ENCODE measurements at places on chromosomes 5 and 9.

- DNase-seq = no peak
Observed at GRCh38 chr9:72203205-72203803, 54.1 kb downstream of the GDA start.

GRCh38 chr5:77294185-77294584 lies 83.7 kb downstream of the PDE8B start:
- DNase-seq = no peak

GRCh38 chr5:170892196-170892595 lies 30.4 kb downstream of the RANBP17 start:
- DNase-seq = no peak

GRCh38 chr5:103512500-103512899 lies 50.1 kb downstream of the NUDT12 start:
- no peak for DNase-seq

GRCh38 chr9:76302947-76303550 lies 91.2 kb downstream of the RFK start:
- peak; percentile 5 for DNase-seq

DNA sequence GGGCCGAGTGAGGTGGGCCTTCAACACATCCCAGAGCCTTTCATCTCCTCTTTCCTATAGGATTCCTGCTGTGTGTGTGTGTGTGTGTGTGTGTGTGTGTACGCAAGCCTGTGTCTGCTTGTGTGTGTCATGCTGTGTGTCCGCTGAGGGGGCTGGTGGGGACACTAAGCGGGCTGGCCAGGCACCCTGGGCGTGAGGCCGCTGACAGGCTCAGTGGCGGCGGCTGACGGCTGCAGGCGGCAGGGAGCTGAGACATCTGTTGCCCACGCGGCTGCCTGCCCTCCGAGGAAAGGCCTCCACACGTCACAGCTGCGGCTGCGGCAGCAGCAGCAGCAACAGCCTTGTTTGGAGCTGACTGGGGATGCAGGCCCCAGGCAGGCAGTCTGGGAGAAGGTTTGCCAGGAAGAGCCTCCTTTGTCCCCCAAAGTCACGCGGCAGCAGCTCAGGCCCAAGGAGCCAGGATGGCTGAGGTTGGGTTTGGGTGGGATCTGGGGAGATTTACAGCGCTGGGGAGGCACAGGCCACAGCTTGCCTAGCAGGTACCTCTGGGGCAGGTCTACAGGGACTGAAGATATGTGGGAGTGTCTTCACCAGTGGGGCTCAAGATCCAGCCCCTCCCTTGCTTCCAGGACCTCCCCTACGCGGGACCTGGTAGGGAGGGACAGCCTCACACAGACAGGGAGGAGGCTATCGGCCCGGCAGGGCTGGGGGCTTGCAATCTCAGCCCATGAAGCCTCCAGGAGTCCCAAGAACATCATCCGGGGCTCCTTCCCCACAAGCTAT lies 1.8 kb downstream of the PDLIM4 start:
- DNase-seq = no peak

- no peak for DNase-seq
Observed at GRCh38 chr5:73126957-73127356, 6.6 kb downstream of the TMEM171 start.

DNA sequence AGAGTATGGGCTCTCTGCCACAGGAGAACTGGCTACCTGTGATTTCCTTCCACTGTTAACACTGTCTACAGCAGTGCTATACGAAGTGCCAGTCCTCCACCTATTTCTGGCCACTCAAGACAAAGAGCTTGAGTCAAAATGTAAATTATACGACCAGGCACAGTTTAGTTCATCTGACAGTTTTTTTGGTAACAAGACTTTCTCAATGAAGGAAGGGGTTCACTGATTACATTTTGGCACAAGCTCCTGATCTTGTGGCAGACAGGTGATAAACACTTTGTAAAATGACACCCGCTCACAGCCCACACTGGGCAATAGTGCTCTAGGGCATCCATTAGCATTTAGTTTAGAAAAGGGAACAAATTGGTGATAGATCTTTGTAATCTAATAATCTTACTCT lies 8.6 kb downstream of the RBM22 start:
- DNase-seq = no peak

DNA sequence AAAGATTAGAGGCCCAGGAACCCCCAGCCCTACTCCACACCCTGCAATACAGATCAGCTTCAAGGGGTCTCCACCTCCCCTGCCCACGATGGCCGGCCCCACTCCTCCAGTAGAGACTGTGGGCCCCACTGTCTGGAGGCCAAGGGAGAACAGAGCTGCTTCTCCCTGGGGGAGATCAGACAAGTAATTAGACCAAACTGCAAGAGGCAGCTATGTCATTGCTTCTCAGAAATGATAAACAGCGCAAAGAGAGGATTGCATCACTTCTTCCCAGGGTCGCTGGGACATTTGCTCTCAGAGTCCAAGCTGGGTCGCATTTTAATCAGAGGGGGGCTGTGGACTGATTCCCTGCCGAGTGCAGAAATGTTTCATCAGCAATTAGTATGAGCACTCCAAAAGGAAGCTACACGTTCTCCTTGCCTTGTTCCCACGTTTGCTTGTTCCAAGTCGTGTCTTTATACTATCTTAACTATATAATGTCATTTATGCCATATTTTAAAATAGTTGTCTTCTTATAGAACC lies 59.9 kb downstream of the ROPN1L start:
- no peak for DNase-seq

GRCh38 chr9:125258160-125258785 lies 3.4 kb upstream of the GAPVD1 start:
- DNase-seq = no peak

GRCh38 chr5:149285153-149285552 lies 13.5 kb downstream of the AFAP1L1 start:
- DNase-seq = no peak

- DNase-seq = no peak
Observed at GRCh38 chr9:24041160-24041690, 215.2 kb upstream of the ELAVL2 start.

DNA sequence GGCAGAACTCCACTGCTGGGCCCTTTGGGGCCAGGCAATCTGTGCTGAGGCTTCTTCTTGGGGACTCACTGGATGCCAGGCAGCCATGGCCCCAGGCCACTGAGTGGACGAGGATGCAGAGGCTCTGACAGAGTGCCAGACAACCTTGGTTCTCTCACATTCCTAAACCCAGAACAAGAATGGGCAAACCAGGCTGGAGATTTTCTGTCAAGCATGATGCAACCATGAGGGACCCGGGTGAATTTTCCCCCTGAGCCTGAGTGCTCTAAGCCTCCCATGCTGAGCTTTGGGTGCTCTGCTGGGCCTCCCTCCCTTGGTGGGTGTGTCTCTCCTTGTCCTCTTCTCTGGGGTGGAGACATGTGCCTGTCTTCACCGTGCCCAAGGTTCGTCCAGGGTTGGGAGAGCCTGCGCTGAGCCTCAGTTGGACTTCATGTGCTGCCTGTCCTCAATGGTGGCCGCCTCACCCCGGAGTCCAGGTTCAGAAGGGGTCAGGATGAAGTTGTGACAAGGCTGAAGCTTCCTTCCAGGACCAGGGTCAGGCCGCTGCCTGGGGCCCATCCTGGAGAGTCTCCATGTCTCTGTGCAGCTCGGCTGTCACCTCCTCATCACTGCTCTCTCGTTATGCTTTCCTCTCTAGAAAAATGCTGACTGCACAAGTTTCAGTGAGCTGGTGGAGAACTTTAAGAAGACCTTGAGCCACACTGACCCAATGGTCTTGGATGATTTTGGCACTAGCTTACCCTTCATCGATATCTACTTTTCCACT lies 24.1 kb downstream of the PITX1 start:
- DNase-seq = no peak

GRCh38 chr5:96197347-96197746 lies 235.7 kb upstream of the ELL2 start:
- no peak for DNase-seq

- DNase-seq = no peak
Observed at GRCh38 chr9:125548141-125548540, 158.9 kb downstream of the MAPKAP1 start.

- no peak for DNase-seq
Observed at GRCh38 chr5:66912787-66913186, 283.8 kb downstream of the CD180 start.

DNA sequence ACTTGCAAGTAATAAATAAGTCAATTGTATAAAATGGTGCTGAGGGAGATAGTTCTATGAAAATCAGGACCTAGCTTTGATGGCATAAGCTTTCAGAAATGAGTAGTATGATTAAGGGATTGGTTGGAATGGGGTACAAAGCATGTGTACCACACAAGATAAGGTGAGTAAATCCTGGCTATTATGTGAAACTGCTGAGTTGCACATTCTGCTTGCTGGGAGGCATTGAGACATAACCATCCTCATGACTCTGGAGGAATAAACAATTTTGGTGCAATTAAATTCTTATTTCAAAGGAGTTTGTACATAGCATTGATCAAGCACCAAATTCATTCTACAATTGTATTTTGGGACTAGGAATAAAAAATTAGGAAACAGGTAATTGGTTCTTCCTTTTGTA lies 755.2 kb upstream of the ACO1 start:
- DNase-seq = no peak

GRCh38 chr5:127041571-127041970 lies 11.2 kb upstream of the MARCHF3 start:
- no peak for DNase-seq

DNA sequence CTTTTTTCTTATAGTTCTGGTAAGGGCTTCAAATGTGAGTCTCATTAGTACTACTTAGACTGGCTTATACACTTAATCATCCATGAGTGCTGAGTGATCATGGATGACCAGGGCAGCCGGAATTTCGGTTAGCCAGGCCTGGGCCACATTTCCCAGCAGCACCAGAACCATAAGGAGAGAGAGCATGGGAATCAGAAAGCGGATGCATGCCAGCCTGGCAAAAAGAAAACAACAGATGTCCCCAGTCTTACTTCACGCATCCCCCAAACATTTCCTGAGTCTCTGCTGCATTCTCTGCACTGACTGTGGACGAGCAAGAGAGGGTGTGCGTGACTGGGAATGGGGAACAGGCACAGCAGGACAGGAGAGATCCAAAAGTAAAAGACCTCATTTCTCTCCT lies 371.1 kb upstream of the ZNF608 start:
- DNase-seq = no peak

- DNase-seq = no peak
Observed at GRCh38 chr5:123454259-123454911, 31.2 kb upstream of the CEP120 start.

GRCh38 chr9:101274971-101275768 lies 109.6 kb downstream of the BAAT start:
- no peak for DNase-seq

- no peak for DNase-seq
Observed at GRCh38 chr9:111431684-111432083, 52.5 kb downstream of the ECPAS start.

DNA sequence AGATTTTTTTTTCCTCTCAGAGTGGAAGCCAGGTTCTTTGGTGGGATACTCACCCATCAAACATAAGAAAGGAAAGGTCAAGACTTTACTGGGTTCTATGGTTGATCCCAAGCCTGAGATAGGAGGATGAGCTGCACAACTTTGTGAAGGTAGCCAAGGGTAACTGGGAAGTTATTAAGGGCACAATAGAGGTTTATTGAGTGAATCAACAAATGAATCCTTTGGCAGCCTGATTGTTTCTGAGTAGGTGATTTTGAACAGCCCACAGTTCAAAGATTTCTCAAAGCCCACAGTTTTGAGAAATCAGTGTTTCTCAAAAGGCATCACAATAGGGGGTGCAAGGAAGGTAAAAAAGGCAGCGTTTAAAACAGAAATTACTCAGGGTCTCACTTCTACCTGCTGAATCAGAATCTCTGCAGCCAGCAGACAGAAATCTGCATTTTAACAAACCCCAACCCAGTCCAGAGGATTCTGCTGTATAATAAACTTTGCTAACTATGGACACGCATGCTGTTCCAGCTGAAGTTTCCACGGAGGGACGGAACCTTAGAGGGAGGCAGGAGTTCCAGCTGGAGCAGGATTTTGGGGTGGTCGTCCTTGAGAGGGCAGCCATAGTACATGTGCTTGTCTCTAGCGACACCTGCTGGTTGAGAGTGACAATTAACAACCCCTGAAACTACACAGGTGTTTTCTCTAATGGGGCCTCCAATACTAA lies 32.7 kb upstream of the FSD1L start:
- peak; percentile 65 for DNase-seq

GRCh38 chr9:91177661-91178280 lies 183.9 kb downstream of the AUH start:
- peak; percentile 66 for DNase-seq

- peak; percentile 41 for DNase-seq
Observed at GRCh38 chr9:136665704-136666371, 3.1 kb downstream of the EGFL7 start.

DNA sequence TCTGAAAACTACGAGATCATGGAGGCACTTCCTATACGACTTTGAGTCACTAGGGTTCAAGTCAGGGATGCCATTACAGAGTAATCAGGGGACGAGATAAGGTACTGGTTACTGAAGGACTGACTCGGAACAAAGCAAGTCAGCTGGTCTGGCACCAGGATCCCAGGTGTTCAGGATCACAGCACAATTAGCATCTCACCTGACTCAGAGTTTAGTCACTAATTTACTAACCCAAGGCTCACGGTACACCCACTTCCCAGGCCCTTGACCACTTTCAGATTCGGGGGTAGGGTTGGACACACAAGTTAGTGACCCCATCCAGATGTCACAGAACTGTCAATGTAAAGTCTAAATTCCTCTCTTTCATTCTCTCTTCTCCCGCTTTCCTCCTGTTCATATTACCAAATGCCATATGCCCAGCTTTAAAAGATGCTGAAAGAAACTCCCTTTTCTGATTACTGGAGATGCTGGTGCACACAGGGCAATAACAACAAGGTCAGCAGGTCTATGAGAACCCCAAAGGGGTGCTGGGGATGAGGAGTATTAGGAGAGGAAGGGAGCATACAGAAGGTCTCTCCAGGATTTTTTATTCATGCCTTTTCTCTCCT lies 657.8 kb downstream of the TLE1 start:
- no peak for DNase-seq

DNA sequence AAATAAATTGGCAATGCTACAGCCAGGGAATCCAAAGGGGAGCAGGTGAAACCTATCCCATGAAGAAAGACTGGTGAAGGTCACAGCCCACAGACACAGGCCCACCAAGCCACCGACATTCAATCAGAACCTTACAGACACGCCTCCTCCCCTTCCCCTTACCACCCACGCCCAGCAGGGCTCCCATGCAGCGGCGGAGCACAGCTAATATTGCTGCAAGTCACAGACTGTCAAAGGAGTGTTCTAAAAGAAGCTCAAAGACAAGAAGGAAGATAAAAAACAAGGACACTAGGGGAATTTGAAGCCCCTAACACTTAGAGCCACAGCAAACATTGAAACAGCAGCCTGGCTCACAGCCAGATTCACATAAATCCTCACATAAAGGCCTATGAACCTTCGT lies 91.2 kb downstream of the MED10 start:
- no peak for DNase-seq

- peak; percentile 14 for DNase-seq
Observed at GRCh38 chr5:71587766-71588532, 809 bp downstream of the MCCC2 start.

GRCh38 chr5:9716838-9717281 lies 86.7 kb upstream of the TAS2R1 start:
- no peak for DNase-seq

DNA sequence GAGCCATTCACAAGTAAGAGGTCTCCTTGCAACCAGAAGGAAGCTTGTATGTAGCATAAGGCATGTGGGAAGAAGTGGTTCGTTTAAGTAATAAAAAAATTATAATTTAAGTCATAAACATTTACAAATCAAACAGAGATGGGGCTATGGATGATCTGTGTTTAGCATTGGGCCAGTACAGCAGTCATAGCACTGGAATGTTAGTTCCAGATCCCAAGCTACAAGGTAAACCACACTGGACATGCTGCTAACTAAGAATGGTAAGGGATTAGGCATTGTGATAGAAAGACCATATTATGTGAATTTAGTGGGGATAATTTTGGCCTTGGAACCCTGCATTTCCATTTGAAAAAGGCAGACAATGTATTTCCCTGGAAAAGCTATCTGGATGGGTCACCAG lies 170.4 kb upstream of the KCNN2 start:
- no peak for DNase-seq

Measured in stimulated activated naive CD8-positive, alpha-beta T cell treated with anti-CD3 and anti-CD28 coated beads, Interleukin-15, Interleukin-2, amounts not matched to agents 100 U/mL and 50 U/mL, for 24 hours (primary cell).